ENCODE measurements at places on chromosomes 11 and 22.

- no peak for DNase-seq
Observed at GRCh38 chr11:26584818-26585217, 12.8 kb upstream of the MUC15 start.

DNA sequence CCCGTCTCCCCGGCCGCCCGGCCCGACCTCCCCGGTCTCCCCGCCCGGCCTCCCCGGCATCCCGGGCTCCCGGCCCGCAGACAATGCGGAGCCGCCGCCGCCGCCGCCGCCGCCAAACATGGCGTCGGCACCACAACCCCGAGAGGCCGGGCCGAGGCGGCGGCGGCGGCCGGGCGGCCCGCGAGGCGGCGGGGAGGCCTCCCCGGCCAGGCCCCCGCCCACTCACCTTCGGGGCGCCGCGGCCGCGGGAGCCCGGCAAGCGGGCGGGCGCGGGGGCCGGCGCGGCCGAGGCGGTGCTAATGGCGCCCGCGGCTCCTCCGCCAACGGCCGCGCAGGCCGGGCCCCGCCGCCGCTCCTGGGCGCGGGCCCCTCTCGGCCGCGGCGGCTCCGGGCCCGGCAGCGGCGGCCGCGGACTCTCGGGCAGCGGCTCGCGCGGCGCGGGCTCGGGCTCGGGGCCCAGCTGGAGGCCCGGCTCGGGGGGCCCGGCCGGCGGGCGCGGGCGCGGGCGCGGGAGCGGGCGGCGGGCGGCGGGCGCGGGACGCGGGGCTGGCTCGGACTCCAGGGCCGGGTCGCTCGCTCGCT, 311 bp downstream of the BRD1 start:
- no peak for DNase-seq

GRCh38 chr11:130131961-130132850, 27.4 kb upstream of the ST14 start:
- DNase-seq, result peak; percentile 28

DNA sequence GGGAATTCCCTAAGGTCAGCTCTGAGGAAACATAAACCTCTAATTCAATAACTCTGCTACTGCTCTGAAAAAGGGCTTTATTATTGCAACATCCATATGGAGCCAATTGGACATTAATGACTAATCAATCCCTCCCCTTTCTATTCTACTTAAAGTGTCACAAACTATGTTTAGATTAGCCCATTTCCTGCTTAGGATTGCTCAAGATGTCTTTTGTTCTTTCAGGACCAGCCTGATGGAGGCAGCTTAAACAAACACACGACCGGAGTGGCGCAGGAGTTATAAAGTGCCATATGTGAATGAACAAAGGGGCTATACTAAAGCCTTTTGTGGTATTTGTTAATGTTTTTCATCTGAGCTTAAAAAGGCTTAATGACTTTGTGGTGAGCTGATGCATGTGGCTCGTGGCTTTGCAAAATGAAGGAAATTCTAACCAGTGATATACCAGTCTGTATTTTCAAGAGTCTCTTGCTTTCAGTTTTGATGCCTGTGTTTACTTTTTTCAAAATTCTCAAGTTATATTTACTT, 354.4 kb downstream of the SOX6 start:
- no peak for DNase-seq

GRCh38 chr11:68414496-68415221, 45.9 kb upstream of the PPP6R3 start:
- DNase-seq, result no peak

- DNase-seq, result no peak
Observed at GRCh38 chr11:121367844-121368225, 75.3 kb downstream of the SC5D start.

All from activated gamma-delta T cell treated with anti-CD3 and anti-CD28 coated beads, Interleukin-2, amount 50 U/mL, for 16 hours (primary cell).